EH (cell line): ENCODE measurements at places on chromosomes 3 and 15.

DNA sequence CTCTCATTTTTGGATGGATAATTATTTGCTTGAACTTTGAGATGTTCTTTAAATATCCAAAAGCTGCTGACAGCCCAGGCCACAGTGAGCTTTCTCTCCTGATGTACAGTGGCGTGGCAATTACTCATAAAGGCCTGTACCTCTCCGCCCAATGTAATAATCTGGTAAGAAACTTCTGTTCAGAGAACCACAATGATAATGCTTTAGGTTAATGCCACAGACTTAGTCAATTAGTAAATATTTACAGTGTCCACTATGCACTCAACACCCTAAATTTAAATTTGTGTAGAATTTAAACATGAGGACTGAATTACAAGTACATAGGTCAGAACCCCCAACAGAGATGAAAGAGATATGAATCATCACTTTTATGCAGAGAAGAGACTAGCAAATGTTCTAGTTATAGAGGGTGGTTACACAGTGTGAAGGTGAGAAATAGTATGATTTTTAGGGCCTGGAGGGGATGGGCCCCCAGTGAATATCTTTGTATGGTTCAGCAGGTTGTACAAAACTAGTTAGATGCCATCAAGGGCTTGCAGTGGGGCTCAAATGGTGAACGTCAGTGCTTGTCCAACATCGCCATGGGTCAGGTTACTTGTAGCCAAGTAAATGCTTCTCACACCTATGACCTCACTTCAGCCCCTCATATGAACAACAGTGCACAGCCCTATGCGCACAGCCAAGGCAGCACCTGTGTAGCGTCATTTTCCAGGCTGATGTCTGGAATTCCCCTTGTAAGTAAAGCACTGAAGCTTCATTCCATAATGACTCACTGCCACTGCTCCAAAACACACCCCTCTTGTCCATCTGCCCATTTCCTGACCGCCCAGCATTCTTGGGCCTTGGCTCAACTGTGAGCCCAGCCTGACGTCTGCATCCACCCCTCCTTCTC lies 13.3 kb downstream of the ABHD2 start:
- DNase-seq: peak; percentile 97

GRCh38 chr3:41331041-41331440 lies 131.7 kb downstream of the CTNNB1 start:
- peak; percentile 39 for DNase-seq

- DNase-seq: peak; percentile 49
These were observed 98.2 kb downstream of the SRGAP3 start for GRCh38 chr3:9151240-9151639.

DNA sequence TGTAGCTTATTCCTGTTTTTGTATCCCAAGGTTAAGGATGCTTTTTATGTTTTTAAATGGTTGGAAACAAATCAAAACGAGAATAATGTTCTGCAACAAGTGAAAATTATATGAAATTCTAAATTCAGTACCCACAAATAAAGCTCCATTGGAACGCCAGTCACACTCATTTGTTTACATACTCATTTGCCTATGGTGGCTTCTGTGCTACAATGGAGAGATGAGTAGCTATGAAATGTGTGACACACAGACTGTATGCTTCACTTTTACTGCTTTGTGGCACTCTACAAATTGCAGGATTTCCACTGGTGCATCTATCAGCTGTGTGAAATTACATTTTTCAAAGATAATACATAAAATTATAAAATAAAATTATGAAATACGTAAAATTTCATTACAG lies 112.2 kb upstream of the TSPAN3 start:
- no peak for DNase-seq

DNA sequence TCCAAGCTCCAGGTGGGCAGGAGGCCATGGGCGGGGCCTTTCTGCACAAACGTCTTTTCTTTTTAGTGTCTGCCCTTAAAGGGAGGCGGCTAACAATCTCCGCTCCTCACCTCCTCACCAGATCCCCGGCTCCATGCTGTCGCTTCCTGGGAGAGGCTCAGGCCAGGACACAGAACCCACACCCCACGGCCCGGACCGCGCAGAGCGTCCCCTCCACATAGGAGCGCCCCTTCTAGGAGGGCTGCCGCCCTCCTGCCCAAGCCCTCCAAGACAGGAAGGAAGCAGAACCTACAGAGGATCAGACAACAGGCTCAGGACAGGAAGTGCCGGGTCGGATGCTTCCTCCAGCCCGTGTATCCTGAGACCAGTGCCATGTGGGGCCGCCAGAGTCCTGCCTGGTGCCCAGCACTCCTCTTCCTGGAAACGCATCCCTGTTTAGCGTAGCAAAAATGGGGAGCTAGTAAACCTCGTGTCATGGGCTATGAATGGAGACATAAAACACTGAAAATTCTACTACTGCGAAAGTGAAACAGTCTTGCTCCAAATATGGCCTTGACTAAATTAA lies 83.2 kb upstream of the ATP10A start:
- no peak for DNase-seq

DNA sequence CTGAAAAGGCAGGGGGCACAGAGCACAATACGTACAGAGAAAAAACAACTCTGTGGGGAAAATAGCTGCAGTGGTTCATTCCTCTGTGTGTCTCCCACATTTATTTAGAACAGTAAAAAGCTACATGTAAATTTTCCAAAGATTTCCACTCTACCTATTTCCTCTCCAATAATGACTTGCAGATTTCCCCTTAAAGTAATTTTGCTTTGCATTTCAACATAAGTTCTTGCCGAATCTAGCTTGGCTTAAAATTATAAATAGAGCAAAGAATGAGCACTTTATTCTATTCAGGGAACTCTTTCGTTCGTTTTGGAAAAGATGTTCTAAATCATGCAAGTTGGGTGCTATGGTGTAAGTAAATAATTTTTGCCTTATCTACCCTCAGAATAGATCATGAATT lies 58.2 kb upstream of the NR2E3 start:
- DNase-seq: no peak
